ENCODE measurements at places on chromosomes 3 and 15.
A peak's percentile ranks its signal among the peaks of the same experiment; 100 is the strongest.

DNA sequence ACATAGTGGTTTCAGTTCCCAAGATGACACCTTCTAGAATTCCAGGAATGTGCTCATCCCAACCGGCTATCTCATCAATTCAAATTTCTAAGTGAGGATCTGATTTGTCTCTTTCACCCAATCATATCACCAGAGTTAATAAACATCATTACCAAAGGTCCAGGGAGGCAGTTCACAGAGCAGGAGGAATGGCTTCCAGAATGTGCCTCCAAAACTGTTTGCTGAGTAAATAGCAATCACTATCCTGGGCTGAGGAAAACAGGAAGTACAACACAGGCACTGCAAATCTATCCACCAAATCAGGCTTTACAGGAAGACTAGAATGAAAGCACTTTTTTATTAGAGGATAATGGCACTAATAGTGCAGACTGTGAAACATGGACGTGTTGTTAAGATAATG, 61.5 kb downstream of the OSBPL10 start:
- DNase-seq = no peak

- no peak for DNase-seq
These were observed 415.3 kb downstream of the FOXP1 start for GRCh38 chr3:71168121-71168721.

- DNase-seq = no peak
These were observed 5.3 kb upstream of the CTNNB1 start for GRCh38 chr3:41193794-41194539.

DNA sequence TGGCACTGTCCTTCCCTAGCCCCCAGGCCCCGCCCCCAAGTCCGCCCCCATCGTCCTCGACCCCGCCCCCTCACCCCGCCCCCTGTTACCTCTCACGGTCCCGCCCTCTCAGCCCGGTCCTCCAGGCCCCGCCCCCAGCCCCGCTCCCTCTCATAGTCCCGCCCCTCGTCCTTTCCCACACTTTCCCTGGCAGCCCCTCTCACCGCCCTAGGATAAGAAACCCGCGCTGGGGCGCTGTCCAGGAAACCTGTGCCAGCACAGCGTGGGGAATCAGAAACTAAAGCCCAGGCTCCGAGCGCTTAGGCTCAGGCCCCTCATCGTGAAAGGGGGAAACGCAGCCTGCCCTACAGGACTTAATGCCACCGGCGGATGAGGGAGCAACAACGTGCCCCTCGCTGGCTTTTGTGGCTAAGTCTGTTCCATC, 20.9 kb downstream of the TRPM1 start:
- peak; percentile 72 for DNase-seq

GRCh38 chr3:52029053-52029452, 27.3 kb downstream of the DUSP7 start:
- no peak for DNase-seq

DNA sequence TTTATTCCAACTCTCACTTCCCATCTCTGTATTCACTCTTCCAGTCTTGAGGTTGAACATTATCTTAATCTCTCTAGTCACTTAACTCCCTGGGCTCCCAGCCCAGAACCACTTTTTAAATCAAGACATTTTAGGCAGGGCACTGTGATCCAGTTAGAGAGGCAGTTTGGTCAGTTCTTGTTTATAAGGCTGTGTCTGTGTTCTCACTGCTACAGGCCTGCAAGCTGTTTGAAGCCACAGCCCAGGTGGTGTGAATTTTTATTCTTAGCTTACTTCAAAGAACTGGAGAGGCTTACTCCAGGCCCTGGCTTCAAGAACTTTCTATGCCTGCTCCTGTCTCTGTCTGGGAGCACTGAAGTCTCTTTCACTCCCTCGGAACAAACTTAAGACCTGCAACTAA, 906.1 kb downstream of the CADM2 start:
- DNase-seq = no peak

- DNase-seq = no peak
These were observed 399.1 kb downstream of the IL5RA start for GRCh38 chr3:2711081-2711480.

GRCh38 chr3:112121577-112122547, 11.2 kb downstream of the GCSAM start:
- no peak for DNase-seq

GRCh38 chr3:41681479-41681878, 280.4 kb downstream of the ULK4 start:
- DNase-seq = no peak

- DNase-seq = peak; percentile 69
These were observed 34.3 kb downstream of the ZBTB38 start for GRCh38 chr3:141402476-141403171.

GRCh38 chr15:99177679-99178078, 71.7 kb downstream of the TTC23 start:
- DNase-seq = no peak

- DNase-seq = no peak
These were observed 351.8 kb upstream of the TPRG1 start for GRCh38 chr3:188819939-188820338.

DNA sequence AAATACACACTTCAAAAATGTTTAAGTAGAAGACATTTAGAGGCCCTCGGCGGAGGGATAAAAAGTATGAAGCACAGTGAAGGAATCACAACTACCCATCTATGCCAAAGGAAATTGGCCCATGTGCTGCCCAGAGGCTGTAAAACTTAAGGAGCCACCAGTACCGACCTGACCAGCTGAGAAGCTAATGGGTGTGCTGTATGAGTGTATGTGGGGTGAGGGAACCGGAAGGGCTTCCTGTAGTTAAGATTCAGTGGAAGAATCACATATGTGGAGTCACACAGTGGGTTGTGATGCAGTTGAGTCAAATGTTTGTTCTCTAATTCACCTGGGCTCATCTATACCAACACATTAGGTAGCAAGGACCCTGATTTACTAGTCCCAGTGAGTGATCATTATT, 516.0 kb upstream of the IL12A start:
- no peak for DNase-seq

- DNase-seq = no peak
These were observed 646 bp downstream of the HRH1 start for GRCh38 chr3:11154953-11155325.

GRCh38 chr3:152094406-152094805, 174.3 kb upstream of the MBNL1 start:
- DNase-seq = no peak

DNA sequence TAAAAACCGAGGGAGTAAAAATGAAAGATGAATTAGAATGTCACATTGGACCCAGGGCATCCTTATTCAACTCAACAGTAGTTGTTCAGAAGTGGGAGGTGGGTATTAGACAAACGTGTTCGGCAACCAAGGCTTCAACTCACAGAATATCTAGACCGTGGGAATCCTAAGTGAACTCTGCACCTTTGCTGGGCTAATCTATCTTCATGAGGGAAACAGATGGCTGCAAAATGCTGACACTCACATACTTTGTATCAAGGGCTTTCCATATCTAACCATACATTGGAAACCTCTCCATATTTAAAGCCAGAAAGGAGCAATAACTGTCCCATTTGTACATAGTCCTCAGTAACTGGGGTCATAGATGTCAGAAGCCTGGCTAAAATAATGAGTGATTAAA, 20.9 kb downstream of the PLSCR1 start:
- DNase-seq = no peak

DNA sequence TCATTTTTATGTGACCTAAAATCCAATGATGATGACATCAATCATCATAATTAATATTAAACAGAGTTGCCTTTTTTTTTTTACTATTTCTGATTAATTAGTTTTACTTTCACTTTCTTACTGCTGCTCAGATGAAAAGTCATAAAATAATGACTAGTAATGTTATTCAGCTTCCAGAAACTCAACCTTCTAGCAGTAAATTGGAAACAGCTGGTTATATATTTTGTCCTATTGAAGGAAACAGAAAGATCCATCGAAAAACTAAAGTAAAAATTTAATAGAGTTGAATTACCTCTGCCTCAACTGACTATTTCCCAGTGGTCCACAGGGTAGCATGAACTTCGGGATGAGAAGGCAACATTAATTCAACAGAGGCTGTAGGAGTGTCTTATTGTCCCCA, 107.1 kb upstream of the PTX3 start:
- DNase-seq = no peak

- DNase-seq = no peak
These were observed 43.0 kb downstream of the RAD54L2 start for GRCh38 chr3:51581524-51581923.

DNA sequence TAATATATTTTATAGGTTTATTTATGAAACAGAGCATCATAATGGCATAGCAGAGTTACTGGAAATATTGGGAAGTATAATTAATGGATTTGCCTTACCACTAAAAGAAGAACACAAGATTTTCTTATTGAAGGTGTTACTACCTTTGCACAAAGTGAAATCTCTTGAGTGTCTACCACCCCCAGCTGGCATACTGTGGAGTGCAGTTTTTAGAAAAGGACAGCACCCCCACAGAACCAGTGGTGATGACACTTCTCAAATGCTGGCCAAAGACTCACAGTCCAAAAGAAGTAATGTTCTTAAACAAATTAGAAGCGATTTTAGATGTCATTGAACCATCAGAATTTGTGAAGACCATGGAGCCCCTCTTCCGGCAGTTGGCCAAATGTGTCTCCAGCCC, 58.1 kb downstream of the DNAH1 start:
- no peak for DNase-seq

DNA sequence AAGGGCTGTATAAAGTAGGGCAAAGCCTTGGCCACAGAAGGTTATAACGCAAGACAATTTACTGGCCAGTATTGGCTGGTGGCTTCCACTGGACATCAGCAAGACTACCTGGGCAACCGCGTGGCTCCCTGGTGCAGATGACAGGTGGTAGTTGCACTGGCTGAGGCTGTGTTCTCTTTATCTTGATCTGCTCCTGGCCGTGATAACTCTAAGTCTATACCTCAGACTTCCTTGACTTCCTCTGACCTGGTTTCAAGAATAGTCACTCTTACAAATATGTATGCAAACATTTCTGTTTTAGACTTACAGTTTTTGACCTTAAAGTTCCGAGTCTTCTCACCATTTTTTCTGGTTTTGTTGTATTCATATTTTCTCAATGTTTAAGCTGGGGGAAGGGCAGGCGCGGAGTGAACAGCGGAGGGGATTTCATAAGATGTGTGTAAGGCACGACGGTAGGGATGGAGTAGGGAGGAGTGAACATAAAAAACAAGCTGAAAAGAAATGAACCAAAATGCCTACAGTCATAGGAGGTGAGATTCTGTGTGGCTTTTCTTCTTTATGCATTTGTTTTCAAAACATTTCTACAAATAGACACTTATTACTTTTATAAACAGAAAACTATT, 15.2 kb upstream of the TMEM212 start:
- no peak for DNase-seq

- DNase-seq = no peak
These were observed 419.9 kb downstream of the ERC2 start for GRCh38 chr3:56048331-56048730.

Data from body of pancreas (tissue), 4 donors.